Hematopoietic multipotent progenitor cell (in vitro differentiated cells): ENCODE measurements at places on chromosomes 13 and 19. TPM values are rescaled to one million over a fixed set of nuclear protein-coding genes. Genes with fewer than 3 reads are reported as not detected.

Gene APLP1
- not detected for total RNA-seq

Gene LIM2
- total RNA-seq: not detected

Gene PINLYP
- total RNA-seq: 5.4 TPM

Gene C3
- under 0.01 TPM for total RNA-seq

Gene ZNF442
- 1.1 TPM for total RNA-seq

Gene VSTM1
- total RNA-seq: 2.2 TPM

Gene MAST3
- total RNA-seq: 8.1 TPM

Gene CASP14
- not detected for total RNA-seq

Gene TTC9B
- under 0.01 TPM for total RNA-seq

Gene CBY2
- total RNA-seq: not detected

Gene ZC3H4
- 19.4 TPM for total RNA-seq

Gene ZNF85
- 10.0 TPM for total RNA-seq

Gene SUGP1
- total RNA-seq: 32.0 TPM

Gene LGALS14
- under 0.01 TPM for total RNA-seq

Gene OR7C1
- total RNA-seq: under 0.01 TPM

Gene NPAS1
- total RNA-seq: 1.3 TPM

Gene ZNF415
- 4.6 TPM for total RNA-seq

Gene ZNF382
- total RNA-seq: 10.5 TPM

Gene MIA
- not detected for total RNA-seq
